ENCODE measurements at places on chromosomes 6 and 20.
A peak's percentile ranks its signal among the peaks of the same experiment; 100 is the strongest.

- no peak for DNase-seq
These were observed 10.8 kb downstream of the ACTR5 start for GRCh38 chr20:38759106-38759505.

DNA sequence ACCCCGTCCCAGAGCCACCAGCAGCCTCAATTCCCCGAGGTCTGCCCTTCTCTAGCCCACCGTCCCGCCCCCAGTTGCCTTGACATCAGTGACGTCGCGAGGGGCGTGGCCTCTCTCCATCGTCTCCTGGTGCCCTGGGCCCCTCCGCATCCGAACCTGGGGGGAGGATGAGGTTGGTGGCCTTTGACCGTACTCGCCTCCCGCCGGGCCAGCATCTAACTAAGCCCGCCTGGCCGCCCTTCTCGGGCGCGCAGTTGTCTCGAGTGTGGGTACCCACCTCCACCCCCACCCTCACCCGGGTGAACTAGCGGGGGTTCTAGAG lies 5.5 kb upstream of the ARMC12 start:
- DNase-seq = peak; percentile 90

- no peak for DNase-seq
These were observed 309.7 kb upstream of the AGPAT4 start for GRCh38 chr6:161583584-161583983.

DNA sequence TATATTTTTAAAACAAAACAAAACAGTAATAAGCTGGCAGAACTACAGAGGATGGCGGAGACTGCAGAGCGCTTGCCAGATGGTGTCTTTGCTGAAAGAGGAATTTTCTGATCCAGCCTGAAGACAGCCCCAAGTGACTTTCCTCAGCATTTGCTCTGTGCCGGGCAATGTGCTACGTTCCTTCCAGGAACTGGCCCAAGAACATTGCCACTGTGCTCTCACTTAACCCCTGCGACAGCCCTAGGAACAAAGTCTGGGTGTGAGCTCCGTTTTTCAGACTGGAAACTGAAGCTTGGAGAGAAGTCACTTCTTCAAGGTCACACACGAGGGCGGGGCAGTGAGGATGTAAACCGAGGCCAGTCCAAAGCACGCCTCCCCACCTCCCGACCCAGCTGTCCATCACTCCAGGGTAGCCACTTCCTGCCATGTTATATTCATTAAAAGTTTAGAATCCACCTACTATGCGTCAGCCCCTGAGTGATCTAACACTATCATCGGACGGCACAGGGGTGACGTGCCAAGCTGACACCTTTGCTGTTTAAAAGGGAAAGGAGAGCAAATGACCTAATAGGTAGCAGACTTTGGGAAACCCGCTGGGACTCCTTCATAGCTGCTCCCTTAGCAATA lies 22.3 kb upstream of the BMP7 start:
- DNase-seq = no peak

GRCh38 chr6:125714441-125715090 lies 34.9 kb upstream of the HEY2 start:
- DNase-seq = peak; percentile 69

Data from NCI-H1105 (cell line).